SJSA1 (cell line): ENCODE measurements at places on chromosomes 12 and 14. TPM values are rescaled to one million over a fixed set of nuclear protein-coding genes. Genes with fewer than 3 reads are reported as not detected.

DNA sequence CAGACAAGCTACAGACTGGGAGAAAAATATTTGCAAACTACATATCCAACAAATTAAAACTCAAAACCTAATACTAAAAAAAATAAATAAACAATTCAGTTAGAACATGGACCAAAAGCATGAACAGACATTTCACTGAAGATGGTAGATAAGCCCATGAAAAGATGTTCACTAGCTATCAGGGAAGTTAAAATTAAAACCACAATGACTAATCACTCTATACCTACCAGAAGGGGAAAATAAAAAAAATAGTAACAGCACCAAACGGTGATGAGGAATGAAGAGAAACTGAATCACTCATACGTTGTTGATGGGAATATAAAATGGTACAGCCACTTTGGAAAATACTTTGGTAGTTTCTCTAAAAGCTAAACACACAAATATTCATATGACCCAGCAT is 31.1 kb upstream of the DHRS7 start:
- H3K4me1 ChIP-seq: no peaks in the 10 kb centered on the region
- H3K4me3 ChIP-seq: no peak overlapping the region
- no peaks in the 10 kb centered on the region; the same call in 1 of the 2 replicates for H3K27me3 ChIP-seq
- H3K36me3 ChIP-seq: no peaks in the 10 kb centered on the region
- DNase-seq: no peak

DNA sequence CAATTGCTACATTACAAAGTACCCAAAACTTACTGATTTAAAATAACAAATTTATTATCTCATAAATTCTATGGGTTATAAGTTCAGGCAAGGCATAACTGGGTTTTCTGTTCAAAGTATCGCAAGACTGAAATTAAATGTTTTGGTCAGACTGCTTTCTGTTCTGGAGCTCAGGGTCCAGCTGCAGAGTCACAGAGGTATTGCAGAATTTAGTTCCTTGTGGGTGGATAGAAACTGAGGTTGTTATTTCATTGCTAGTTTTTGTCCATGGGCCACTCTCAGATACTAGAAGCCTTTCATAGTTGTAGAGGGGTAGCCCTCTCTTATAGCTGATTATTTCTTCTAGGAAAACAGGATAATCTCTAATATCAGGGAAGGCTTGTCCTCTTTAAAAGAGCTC is 467.9 kb downstream of the TRHDE start:
- DNase-seq: no peak
- no peaks in the 10 kb centered on the region for H3K27me3 ChIP-seq
- H3K27ac ChIP-seq: no peak overlapping the region
- H3K4me3 ChIP-seq: no peak overlapping the region

Gene VDR
- total RNA-seq: 1.4 and 2.5 TPM in 2 replicates

GRCh38 chr14:65141523-65141922 is 39.2 kb upstream of the MAX start:
- no peaks in the 10 kb centered on the region for H3K36me3 ChIP-seq
- no peaks in the 10 kb centered on the region for H3K4me1 ChIP-seq
- no peak overlapping the region for H3K4me3 ChIP-seq
- no peaks in the 10 kb centered on the region for H3K27me3 ChIP-seq
- H3K27ac ChIP-seq: no peak overlapping the region

DNA sequence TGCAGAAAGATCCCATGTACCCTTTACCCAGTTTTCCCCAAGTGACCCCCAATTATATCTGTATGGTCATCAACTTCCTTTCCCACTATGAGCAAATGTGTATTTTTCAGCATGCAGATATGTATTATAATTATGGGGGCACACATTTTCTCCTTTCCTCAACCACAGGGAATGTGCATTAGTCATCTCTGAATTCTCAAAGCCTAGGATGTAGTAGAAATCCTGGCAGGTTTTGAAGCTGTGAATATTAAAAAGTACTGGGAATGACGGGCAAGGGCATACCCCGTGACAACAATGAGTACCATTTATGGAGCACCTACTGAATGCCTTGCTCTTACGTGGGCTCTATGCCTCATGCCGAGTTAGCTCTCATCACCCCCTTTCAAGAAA is 71.5 kb downstream of the VWF start:
- no peak overlapping the region for H3K4me3 ChIP-seq
- H3K27ac ChIP-seq: 0 out of 2 replicates have a peak overlapping the region, but pooled peaks have one; percentile 1
- no peaks in the 10 kb centered on the region for H3K27me3 ChIP-seq
- DNase-seq: no peak

GRCh38 chr14:72766296-72766695 is 127.6 kb downstream of the DPF3 start:
- no peak overlapping the region for H3K4me3 ChIP-seq
- no peaks in the 10 kb centered on the region for H3K27me3 ChIP-seq
- H3K36me3 ChIP-seq: no peaks in the 10 kb centered on the region
- no peaks in the 10 kb centered on the region for H3K4me1 ChIP-seq

Gene NANOG
- not detected in 2 replicates for total RNA-seq

Gene DIP2B
- total RNA-seq: 23.3 and 32.1 TPM in 2 replicates

Gene KRT77
- total RNA-seq: not detected in 2 replicates
